ENCODE measurements at places on chromosomes 5 and 9. TPM values are rescaled to one million over a fixed set of nuclear protein-coding genes. Genes with fewer than 3 reads are reported as not detected.

Gene PAIP2
- total RNA-seq, result 79.4 TPM

Gene ACTBL2
- total RNA-seq, result not detected

Gene SLC25A2
- 0.28 TPM for total RNA-seq

Gene CTNND2
- 1.0 TPM for total RNA-seq

Gene FGF18
- 1.7 TPM for total RNA-seq

Gene OR1J2
- not detected for total RNA-seq

Gene ZNF618
- total RNA-seq, result 1.8 TPM

Gene PHYHD1
- total RNA-seq, result not detected

Gene FBP2
- not detected for total RNA-seq

Gene TMEM171
- 2.1 TPM for total RNA-seq

Gene BTNL9
- 37.5 TPM for total RNA-seq

All from Panc1 (cell line).